CD4-positive, alpha-beta memory T cell (primary cell): ENCODE measurements at places on chromosomes 7 and 10. TPM values are rescaled to one million over a fixed set of nuclear protein-coding genes. Genes with fewer than 3 reads are reported as not detected.
A peak's percentile ranks its signal among the peaks of the same experiment; 100 is the strongest.

- H3K4me1 ChIP-seq = peaks cover 13% of the 10 kb centered on the region
- H3K4me3 ChIP-seq = peak overlapping the region; percentile 17
- peak; percentile 24 for DNase-seq
- H3K27ac ChIP-seq = no peak overlapping the region
- H3K27me3 ChIP-seq = no peaks in the 10 kb centered on the region
These were observed 1196.9 kb downstream of the SORCS3 start for GRCh38 chr10:105837951-105838350.

GRCh38 chr7:95972523-95972922, 200.2 kb downstream of the DYNC1I1 start:
- H3K27me3 ChIP-seq = no peaks in the 10 kb centered on the region
- no peaks in the 10 kb centered on the region for H3K36me3 ChIP-seq
- no peak overlapping the region for H3K4me3 ChIP-seq
- no peak overlapping the region for H3K27ac ChIP-seq

GRCh38 chr10:124642088-124642710, 102.0 kb downstream of the FAM53B start:
- H3K4me3 ChIP-seq = no peak overlapping the region
- peaks cover 95% of the 10 kb centered on the region for H3K4me1 ChIP-seq
- H3K27me3 ChIP-seq = no peaks in the 10 kb centered on the region

DNA sequence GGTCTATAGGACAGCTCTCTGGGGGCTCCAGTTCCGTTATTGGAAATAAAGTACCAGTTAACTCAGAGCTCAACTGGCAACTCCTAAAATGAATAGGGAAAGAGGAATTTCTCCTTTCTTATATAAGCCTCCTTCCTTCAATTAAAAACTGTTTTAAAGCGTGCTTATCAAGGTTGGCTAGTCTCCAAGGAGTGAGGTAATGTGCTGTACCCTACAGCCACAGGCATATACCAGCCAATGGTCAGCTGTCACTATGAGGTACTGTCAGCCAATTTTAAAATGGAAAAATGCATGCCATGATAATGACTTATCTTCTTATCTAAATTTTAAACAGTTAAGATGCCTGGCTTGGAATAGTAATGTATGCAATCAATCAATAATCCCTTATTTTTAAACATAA, 76.2 kb downstream of the PLCE1 start:
- H3K4me1 ChIP-seq = no peaks in the 10 kb centered on the region
- H3K27me3 ChIP-seq = no peaks in the 10 kb centered on the region
- H3K4me3 ChIP-seq = no peak overlapping the region
- H3K36me3 ChIP-seq = no peaks in the 10 kb centered on the region

GRCh38 chr10:133555521-133555920, 9.9 kb downstream of the SYCE1 start:
- H3K27ac ChIP-seq = no peak overlapping the region
- no peak for DNase-seq
- H3K4me3 ChIP-seq = no peak overlapping the region
- no peaks in the 10 kb centered on the region for H3K36me3 ChIP-seq

- peaks cover 38% of the 10 kb centered on the region for H3K4me1 ChIP-seq
- H3K36me3 ChIP-seq = no peaks in the 10 kb centered on the region
- DNase-seq = peak; percentile 60
These were observed 96.9 kb downstream of the HIPK2 start for GRCh38 chr7:139680676-139681462.

- no peaks in the 10 kb centered on the region for H3K27me3 ChIP-seq
- DNase-seq = no peak
- no peak overlapping the region for H3K27ac ChIP-seq
- no peaks in the 10 kb centered on the region for H3K4me1 ChIP-seq
These were observed 31.5 kb downstream of the BICC1 start for GRCh38 chr10:58544135-58544534.

DNA sequence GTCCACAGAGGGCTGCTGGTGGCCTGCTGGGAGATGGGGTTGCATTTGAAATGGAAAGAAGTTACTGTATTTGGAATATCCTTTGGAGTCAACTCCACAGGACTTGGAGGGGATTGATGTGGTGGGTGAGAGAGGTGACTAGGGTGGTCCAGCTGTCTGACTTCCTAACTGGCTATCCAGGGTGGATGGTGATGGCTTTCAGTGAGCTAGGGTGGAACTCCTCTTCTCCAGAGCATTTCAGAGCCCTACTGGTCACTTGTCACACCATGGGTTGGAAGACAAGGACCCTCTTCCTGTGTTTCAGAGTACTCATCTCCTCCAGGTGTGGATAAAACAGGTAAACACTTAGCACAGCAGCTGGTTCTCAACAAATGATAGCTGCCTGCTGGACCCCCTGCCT, 3.3 kb upstream of the ADAMTS14 start:
- H3K36me3 ChIP-seq = no peaks in the 10 kb centered on the region
- H3K4me1 ChIP-seq = no peaks in the 10 kb centered on the region
- no peak overlapping the region for H3K4me3 ChIP-seq
- peaks cover 5% of the 10 kb centered on the region for H3K27me3 ChIP-seq

GRCh38 chr7:80150611-80151273, 16.1 kb downstream of the GNAI1 start:
- H3K27me3 ChIP-seq = no peaks in the 10 kb centered on the region
- DNase-seq = no peak
- no peaks in the 10 kb centered on the region for H3K36me3 ChIP-seq
- no peak overlapping the region for H3K27ac ChIP-seq
- H3K4me3 ChIP-seq = no peak overlapping the region

DNA sequence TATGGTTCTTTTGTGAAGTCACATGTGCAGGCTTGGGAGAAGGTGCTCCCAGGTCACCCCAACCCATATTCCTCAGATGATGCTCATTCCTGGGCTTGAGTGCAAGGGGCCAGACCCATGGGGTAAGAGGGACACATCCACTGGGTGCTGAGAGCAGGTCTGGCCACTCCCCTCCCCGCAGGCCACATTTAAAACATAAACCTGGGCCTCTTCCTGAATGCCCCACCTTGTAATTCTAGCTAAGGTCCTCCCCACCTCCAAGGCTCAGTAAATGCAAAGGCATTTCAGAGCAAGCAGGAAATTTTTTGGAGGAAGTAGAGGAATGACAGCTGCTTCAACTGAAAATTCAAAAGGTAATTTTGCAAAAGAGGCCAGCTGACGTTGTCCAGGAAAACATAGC, 172.5 kb downstream of the ARHGAP21 start:
- H3K4me3 ChIP-seq = no peak overlapping the region
- no peak for DNase-seq
- no peaks in the 10 kb centered on the region for H3K27me3 ChIP-seq
- no peaks in the 10 kb centered on the region for H3K36me3 ChIP-seq

- H3K4me3 ChIP-seq = no peak overlapping the region
- no peaks in the 10 kb centered on the region for H3K36me3 ChIP-seq
- H3K27ac ChIP-seq = no peak overlapping the region
- H3K4me1 ChIP-seq = no peaks in the 10 kb centered on the region
These were observed 937.5 kb downstream of the GRID1 start for GRCh38 chr10:85429126-85429525.

DNA sequence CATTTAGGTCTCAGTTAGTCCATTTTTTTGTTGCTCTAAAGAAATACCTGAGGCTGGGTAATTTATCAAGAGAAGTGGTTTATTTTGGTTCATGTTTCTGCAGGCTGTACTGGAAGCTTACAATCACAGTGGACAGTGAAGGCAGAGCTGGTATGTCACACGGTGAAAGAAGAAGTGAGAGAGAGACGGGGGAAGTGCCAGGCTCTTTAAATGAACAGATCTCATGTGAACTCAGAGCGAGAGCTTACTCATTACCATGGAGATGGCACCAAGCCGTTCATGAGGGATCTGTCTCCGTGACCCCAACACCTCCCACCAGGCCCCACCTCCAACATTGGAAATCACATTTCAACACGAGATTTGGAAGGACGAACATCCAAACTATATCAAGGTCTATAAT, 18.9 kb upstream of the PNLIPRP3 start:
- H3K27ac ChIP-seq = no peak overlapping the region
- no peaks in the 10 kb centered on the region for H3K4me1 ChIP-seq
- H3K27me3 ChIP-seq = no peaks in the 10 kb centered on the region
- DNase-seq = no peak
- no peaks in the 10 kb centered on the region for H3K36me3 ChIP-seq
- H3K4me3 ChIP-seq = no peak overlapping the region

DNA sequence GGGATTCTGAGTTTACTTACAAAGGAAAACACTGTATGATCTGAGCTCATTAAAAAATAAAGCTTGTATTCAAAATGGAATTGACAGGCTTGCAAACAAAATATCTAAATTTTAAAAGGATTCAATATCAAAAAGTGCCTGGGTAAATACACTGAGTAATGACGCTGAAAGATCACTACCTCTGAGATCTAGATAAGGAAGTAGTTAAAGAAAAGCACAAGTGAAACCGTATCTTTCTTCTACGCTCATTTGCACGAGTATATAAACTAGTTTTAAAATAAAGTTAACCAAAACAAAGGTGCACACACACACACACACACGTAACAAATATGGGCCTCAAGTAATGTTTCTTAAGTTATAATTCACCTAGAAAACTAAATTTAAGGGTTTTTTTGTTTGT, 93.4 kb downstream of the SNX13 start:
- no peaks in the 10 kb centered on the region for H3K27me3 ChIP-seq
- H3K36me3 ChIP-seq = peaks cover 16% of the 10 kb centered on the region
- no peak overlapping the region for H3K4me3 ChIP-seq
- H3K4me1 ChIP-seq = peaks cover 19% of the 10 kb centered on the region

GRCh38 chr7:5773661-5774086, 7.8 kb downstream of the RNF216 start:
- no peak for DNase-seq
- H3K4me3 ChIP-seq = no peak overlapping the region
- H3K36me3 ChIP-seq = peaks cover 8% of the 10 kb centered on the region
- H3K4me1 ChIP-seq = peaks cover 62% of the 10 kb centered on the region

GRCh38 chr7:122847871-122848473, 38.3 kb downstream of the CADPS2 start:
- DNase-seq = no peak
- H3K4me1 ChIP-seq = no peaks in the 10 kb centered on the region
- H3K4me3 ChIP-seq = no peak overlapping the region

DNA sequence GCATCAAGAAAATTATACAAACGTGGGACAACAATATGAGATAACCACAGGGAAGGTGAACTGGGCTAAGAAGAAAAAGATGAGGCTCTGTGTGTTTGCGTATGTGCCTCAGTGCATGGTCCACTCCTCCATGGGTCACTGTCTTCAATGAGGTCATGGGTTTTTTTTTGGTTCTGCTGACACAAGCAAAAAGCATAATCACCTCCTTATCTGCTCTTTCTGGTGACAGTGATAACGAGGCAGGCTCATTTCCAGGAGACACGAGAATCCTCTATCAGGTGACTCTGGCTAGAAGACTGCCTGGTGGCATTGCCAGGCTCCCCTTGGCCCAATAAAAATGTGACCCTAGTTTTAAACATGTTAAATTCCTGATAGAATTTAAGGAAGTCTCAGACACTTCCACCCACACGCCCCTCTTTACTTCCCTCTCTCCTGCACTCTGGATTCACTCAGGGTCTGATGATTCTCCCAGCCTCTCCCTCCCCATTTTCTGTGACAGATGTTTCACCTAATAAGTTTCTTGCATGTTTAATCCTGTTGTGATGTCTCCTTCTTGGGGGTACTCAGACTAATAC, 35.3 kb upstream of the CDCA7L start:
- no peaks in the 10 kb centered on the region for H3K36me3 ChIP-seq
- H3K4me3 ChIP-seq = no peak overlapping the region
- no peak overlapping the region for H3K27ac ChIP-seq
- no peaks in the 10 kb centered on the region for H3K4me1 ChIP-seq
- H3K27me3 ChIP-seq = no peaks in the 10 kb centered on the region
- no peak for DNase-seq

DNA sequence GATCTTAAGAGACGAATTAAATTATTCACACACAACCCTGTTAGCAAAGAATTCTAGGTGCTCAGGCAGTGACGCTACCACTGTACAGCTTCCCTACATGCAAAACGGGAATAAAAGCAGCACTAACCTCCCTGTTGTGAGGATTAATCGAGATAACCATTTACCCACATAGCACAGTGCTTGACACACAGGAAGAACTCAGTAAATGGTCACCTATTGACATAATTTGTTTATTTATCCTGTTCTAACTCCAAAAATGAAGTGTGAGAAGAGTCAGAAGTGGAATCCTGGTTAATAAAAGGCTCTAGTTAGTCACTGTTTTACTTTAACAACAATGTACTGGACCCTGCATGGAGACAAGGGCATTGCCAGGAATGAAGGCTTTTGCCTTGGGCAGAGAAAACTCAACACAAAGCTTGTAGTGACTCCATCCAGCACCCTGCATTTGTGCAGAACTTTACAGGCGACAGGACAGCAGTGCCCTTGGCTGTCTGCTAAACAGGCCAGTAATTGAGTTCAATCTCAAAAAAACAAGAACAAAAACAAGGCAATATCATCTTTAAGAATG, 103.8 kb downstream of the SORBS1 start:
- H3K36me3 ChIP-seq = no peaks in the 10 kb centered on the region
- no peaks in the 10 kb centered on the region for H3K4me1 ChIP-seq
- H3K27ac ChIP-seq = no peak overlapping the region
- H3K27me3 ChIP-seq = no peaks in the 10 kb centered on the region
- no peak for DNase-seq

DNA sequence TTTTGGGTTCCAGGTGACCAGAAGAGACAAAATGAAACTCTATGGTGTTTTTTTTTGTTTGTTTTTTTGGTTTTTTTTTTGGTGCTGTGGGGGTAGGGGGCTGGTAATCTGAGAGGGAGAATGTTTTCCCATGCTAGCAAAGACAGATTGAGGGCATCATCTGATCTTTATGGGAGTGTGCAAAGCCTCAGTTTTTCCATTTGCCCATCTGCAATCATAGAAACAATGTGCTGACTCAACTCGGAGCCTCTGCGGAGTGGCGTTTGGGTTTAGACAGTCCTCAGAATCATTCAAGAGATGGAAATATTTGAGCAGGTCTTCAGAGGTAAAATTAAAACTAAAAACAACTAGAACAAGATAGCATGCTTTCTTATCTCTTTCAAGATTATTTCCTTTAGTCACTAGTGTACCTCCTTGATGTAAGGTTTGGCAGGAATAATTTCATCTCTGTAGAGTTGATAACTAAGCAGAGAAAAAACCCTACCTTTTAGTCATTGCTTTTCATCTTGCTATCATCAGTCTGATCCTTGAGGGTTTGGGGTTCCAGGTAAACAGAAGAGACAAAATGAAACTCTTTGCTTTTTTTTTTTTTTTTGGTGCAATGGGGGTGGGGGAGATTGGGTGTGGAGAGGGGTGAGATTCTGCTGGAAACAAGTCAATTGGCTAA, 18.0 kb downstream of the CNNM2 start:
- no peaks in the 10 kb centered on the region for H3K36me3 ChIP-seq
- no peak for DNase-seq
- no peak overlapping the region for H3K4me3 ChIP-seq

GRID2IP gene
- 0.47 TPM for total RNA-seq

C10orf105 gene
- total RNA-seq = 0.12 TPM

LFNG gene
- 125 TPM for total RNA-seq

SYT15 gene
- total RNA-seq = 1.7 TPM

DOCK4 gene
- total RNA-seq = 1.5 TPM

GDF2 gene
- total RNA-seq = not detected

CALML3 gene
- total RNA-seq = not detected
